ENCODE measurements at places on chromosomes 6 and 20.

- DNase-seq, result no peak
Observed at GRCh38 chr6:4518506-4518905, 257.7 kb upstream of the CDYL start.

DNA sequence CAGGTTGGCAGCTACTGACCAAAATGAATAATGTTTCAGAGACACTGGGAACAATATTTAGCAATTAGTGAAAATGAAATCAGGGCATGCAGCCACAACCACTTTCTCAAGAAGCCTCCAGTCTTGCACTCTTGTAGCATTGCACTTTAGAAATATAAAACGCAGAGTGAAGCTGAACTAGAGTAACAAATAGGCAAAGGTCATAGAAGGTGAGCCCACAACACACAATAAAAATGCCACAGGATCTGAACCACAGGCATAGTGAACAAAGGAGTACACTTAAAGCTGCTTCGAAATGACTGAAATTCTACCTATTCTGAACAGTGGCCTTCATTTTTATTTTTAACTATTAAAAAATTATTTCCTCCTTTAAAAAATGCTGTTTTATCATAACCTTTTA lies 25.0 kb downstream of the DDO start:
- no peak for DNase-seq

DNA sequence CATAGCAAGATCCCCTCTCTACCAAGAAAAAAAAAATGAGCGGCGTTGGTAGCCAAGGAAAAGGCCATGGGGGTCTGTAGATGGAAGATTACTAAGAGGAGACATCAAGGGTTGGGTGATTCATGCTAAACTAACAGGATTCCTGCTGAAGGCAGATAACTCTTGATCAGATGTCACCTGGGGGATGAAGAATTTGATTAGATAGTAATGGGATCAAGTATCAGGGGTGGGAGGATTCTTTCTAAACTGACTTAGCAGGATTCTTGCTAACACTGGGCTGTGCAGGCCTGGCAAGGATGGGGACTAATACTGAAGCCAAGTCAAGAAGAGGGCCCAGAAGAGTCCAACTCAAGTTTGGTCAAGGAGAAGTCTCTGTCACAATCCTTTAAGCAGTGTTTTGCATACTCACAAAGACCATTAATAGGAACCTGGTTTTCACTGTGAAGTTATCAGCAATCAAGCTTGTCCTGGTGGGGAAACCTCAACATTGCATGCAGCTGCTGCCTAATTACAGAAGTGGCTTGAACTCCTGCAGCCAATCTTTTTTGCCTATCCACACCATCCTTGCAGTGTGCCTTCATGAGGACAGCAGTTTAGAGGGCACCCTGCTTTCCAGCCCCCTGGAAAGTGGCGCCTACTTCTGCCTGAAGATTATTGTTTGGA lies 61.3 kb downstream of the ANKRD6 start:
- DNase-seq, result no peak

GRCh38 chr6:137878486-137879285 lies 11.6 kb downstream of the TNFAIP3 start:
- no peak for DNase-seq

DNA sequence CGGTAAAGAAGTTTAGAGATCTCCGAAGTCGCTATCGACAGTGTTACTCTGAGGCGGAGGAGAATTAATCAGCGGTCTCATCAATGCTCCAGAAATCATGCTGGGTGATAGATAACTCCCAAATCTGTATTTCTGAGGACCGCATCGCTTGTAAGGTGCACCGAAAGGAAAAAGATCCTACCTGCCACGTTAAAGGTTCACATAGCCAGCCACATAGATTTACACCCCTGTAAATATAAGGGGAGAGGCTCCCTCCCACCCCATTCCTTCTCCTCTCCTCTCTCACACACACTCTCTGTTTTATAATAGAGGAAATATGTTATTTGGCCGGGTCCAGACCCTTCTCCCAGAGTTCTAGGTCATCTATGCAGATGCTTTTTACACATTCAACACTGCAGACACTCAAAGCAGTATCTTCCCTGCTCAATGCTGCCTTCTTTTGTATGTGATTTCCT lies 620 bp upstream of the DEK start:
- no peak for DNase-seq

- no peak for DNase-seq
Observed at GRCh38 chr20:45448270-45448669, 21.3 kb upstream of the WFDC2 start.

- DNase-seq, result no peak
Observed at GRCh38 chr6:35665573-35665972, 23.1 kb downstream of the FKBP5 start.

DNA sequence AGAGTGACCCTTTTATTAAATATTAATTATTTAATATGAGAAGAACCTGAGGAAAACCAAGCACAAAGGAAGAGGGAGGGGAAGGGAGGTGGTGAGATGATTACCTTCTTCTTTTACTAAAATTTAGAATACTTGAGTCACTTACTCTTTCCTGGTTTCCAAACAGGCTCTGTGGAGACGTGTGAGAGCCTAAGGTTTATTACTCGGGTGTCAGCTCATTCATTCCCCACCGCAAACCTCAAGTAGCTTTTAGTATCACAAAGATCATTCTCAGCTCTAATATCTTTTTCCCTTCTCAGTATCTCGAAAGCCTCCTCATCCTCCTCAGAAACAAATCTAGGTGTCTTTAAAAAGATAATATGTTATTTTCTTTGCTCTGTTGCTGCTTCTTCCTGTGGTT lies 497.2 kb upstream of the JARID2 start:
- no peak for DNase-seq

- DNase-seq, result no peak
Observed at GRCh38 chr20:15296422-15296821, 959.0 kb upstream of the FLRT3 start.

GRCh38 chr6:14547284-14547998 lies 429.9 kb downstream of the CD83 start:
- DNase-seq, result no peak

GRCh38 chr6:169167581-169168301 lies 85.9 kb downstream of the THBS2 start:
- DNase-seq, result no peak

DNA sequence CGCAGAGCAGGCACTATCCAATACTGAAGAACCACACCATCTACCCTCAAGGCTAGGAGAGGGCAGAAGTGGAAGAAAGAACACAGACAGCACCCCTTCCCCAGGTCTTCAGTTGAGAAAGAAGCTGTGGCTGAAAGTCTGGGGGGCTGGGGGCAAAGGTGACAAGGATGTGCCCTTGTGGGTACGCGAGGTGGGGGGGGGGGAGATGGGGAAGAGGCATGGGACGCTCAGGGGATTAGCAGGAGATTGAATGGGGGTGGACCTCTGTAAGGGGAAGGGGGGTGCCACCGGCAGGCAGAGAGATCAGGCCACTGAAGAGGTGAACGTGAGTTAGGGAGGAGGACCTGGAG lies 1.1 kb downstream of the B4GALT5 start:
- DNase-seq, result no peak

GRCh38 chr6:34239893-34240292 lies 3.2 kb downstream of the HMGA1 start:
- no peak for DNase-seq

DNA sequence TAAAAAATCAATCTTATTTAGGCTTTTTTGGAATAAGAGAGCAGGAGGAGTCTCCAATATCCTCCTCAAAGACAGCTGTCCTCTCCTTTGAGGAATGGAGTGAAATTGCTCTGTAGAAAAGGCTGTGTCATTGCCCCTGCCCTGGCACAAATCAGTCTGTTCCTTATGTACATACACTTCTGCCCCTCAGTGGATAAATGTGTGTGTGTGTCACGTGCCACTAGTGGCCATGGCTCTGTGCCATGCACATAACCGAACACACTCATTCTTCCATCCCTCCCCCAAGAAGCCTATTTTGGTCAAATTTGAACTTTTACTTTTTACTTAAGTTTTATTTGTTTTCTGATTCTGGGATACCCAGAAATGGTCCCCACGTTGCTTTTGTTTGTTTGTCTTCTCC lies 49.2 kb downstream of the ANKS1A start:
- no peak for DNase-seq
